Activated CD4-positive, CD25-positive, alpha-beta regulatory T cell treated with anti-CD3 and anti-CD28 coated beads, Interleukin-2, amount 50 U/mL, for 72 hours (primary cell): ENCODE measurements at places on chromosomes 4 and X.

GRCh38 chr4:54855191-54855854 is 197.6 kb downstream of the KIT start:
- DNase-seq: no peak

DNA sequence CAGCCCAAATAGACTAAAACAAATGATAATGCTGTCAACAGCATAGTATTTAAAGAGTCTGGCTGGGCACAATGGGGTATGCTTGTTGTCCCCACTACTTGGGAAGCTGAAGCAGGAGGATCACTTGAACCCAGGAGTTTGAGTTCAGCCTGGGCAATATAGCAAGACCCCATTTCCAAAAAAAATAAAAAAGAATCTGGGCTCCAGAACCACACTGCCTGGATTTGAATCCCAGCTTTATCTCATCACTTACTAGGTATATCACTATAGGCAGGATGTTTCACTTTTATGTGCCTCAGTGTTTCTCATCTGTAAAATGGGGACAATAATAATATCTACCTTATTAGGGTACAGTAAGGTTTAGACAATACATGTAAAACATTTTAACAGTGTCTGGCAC is 5.3 kb upstream of the G3BP2 start:
- no peak for DNase-seq

- DNase-seq: no peak
Measured at GRCh38 chr4:142728233-142728632, 117.9 kb downstream of the INPP4B start.

DNA sequence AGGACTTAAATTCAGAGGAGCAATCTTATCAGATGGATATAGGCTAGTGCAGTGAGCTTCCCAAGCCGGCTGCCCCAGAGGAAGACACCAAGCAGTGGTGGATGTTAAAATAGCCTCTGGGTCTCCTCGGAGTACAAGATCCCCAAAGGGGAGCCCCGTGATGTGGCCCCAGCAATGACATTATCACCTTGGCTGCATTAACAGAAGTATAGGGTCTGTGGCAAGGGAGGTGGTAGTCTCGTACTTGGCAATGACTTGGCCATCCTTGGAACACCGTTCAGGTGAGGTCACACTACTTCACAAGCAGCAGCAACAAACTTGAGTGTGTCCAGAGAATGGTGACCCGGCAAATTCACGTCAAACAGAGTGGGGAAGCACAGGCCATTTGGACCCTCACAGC is 67.8 kb downstream of the PSAPL1 start:
- DNase-seq: no peak

DNA sequence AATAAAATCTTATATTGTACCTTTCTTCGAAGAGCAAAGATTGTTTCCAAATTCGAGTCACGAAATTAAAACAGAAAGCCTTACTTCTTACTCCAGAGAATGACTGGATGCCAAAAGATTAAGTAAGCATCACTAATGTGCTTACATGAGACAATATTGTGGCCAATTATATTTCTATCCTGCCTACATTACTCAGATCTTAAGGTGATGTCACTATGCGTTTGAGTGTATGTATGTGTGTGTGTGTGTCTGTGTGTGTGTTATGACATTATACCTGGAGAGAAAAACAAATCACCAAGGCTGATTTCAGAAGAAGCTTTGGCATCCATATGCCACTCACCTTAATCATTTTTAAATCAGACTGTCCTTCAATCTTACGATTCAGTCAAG is 556.3 kb downstream of the PPARGC1A start:
- DNase-seq: no peak

GRCh38 chr4:76651616-76652015 is 216.6 kb downstream of the SHROOM3 start:
- no peak for DNase-seq

DNA sequence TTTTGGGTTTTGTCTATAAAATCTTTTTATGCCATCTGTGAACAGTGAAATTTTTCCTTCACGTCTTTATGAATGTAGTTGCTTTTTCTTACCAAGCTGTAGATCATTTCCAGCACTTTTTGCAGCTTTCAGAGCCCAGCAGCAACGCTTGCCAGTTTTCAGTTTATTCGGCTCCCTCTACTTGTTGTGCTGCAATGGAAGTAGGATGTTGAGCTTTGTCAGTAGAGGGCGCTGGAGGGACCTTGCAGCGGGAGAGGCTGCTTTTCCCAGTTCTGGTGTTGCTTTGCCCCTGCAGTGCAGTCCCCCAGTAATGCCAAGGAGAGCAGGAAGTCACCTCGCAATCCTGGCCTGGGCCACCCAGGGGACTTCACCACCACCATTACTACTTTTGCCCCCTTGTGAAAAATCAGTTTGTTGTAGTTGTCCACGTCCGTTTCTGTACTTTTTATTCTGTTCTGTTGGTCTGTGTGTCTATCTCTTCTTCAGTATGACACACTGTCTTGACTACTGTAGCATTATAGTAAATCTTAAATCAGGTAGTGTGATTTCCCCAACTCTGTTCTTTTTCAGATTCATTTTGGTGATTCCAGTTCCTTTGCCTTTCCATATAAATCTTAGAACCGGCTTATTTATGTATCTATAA is 21.8 kb downstream of the CMC4 start:
- no peak for DNase-seq

- no peak for DNase-seq
Measured at GRCh38 chrX:39905538-39905891, 192.2 kb downstream of the BCOR start.

DNA sequence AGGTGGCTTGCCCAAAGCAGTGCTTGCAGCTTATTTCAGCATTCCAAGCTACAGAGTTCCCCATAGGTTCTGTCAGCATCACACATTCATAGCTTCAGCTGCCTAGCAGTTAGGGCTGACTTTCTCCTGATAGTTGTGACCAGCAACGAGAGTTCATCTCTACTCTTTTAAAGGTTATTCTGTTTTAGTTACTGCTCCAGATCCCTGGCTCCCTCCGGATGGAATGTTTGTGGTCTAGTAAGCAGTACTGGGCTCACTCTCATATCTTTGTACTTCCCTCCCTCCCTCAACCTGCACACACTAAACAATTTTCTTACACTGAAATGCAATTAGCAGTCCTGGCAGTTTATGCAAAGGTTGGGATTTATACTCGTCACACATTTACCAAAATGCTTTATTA is 43.9 kb downstream of the PTTG2 start:
- no peak for DNase-seq

- DNase-seq: no peak
Measured at GRCh38 chrX:109632906-109633504, 8.0 kb upstream of the KCNE5 start.

GRCh38 chrX:124086411-124086810 is 124.9 kb downstream of the STAG2 start:
- DNase-seq: no peak

DNA sequence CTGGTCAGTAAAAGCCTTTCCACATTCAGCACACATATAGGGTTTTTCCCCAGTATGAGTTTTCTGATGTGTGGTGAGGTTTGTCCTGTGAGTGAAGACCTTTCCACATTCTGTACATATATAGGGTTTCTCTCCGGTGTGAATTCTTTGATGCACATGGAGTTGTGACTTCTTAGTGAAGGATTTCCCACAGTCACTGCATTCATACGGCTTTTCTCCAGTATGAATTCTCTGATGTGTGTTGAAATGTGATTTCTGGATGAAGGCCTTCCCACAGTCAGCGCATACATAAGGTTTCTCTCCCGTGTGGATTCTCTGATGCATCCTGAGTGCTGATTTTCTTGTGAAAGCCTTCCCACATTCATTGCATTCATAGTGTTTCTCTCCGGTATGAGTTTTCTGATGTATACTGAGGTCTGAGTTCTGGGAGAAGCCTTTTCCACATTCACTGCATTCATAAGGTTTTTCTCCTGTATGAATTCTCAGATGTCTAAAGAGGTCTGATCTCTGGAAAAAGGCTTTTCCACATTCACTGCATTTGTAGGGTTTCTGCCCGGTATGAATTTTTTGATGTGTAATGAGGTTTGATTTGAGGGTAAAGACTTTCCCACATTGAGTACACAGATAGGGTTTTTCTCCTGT is 34.7 kb downstream of the ZNF41 start:
- DNase-seq: no peak

DNA sequence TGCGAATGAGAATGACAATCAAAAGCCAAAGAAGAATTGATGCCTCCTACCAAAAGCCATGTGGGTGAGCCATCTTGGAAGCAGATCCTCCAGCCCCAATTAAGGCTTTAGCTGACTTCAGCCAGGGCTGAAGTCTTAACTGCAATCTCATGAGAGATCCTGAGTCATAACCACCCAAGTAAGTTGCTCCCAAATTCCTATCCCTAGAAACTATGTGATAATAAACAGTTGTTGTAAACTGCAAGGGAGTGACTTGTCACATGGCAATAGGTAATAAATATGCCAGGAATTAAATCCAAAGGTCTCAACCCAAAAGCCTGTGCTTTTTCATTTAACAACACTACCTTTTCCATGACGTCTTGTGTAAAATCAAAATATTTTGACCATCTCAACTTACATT is 154.2 kb upstream of the TBL1X start:
- DNase-seq: no peak

DNA sequence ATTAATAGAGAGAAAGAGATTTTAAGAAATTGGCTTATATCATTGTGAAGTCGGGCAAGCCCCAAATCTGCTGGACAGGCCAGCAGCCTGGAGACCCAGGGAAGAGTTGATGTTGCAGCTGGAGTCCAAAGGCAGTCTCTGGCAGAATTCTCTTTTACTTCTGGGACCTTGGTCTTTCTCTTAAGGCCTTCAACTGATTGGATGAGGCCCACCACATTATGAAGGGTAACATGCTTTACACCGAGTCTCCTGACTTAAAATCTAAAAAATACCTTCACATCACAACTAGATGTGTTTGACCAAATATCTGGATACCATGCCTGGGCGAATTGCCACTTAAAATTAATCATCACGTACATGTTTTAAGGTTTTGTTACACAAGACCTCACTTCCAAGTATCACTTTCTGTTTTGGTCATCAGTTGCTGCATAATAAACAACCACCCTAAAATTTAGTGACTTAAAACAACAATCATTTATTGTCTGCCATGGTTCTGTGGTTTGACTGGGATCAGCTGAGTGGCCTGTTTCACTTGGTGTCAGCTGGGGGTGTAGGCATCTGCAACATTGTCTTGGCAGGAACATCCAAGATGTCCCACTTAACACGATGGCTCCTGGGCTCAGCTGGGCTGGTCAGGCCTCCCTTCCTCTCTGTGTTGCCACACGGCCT is 3.4 kb downstream of the CD38 start:
- DNase-seq: no peak

- no peak for DNase-seq
Measured at GRCh38 chrX:132266583-132267355, 47.5 kb upstream of the RAP2C start.

- DNase-seq: no peak
Measured at GRCh38 chrX:47264483-47265173, 31.8 kb downstream of the USP11 start.
